ENCODE measurements at places on chromosomes 4 and X.
A peak's percentile ranks its signal among the peaks of the same experiment; 100 is the strongest.

- no peaks in the 10 kb centered on the region for H3K36me3 ChIP-seq
- no peak overlapping the region for H3K4me3 ChIP-seq
- DNase-seq, result no peak
- no peaks in the 10 kb centered on the region for H3K4me1 ChIP-seq
- H3K27me3 ChIP-seq, result no peaks in the 10 kb centered on the region
These were observed 620.2 kb upstream of the INTU start for GRCh38 chr4:127012549-127012948.

GRCh38 chr4:111127841-111128240 is 505.0 kb upstream of the PITX2 start:
- no peak for DNase-seq
- H3K36me3 ChIP-seq, result no peaks in the 10 kb centered on the region
- H3K4me1 ChIP-seq, result no peaks in the 10 kb centered on the region
- H3K27me3 ChIP-seq, result no peaks in the 10 kb centered on the region
- H3K27ac ChIP-seq, result no peak overlapping the region

- DNase-seq, result no peak
- no peaks in the 10 kb centered on the region for H3K36me3 ChIP-seq
- H3K4me1 ChIP-seq, result no peaks in the 10 kb centered on the region
These were observed 231.1 kb upstream of the CENPE start for GRCh38 chr4:103429283-103429682.

GRCh38 chrX:120672389-120672788 is 42.5 kb upstream of the C1GALT1C1 start:
- H3K4me3 ChIP-seq, result no peak overlapping the region
- DNase-seq, result no peak
- no peak overlapping the region for H3K27ac ChIP-seq
- no peaks in the 10 kb centered on the region for H3K27me3 ChIP-seq
- no peaks in the 10 kb centered on the region for H3K36me3 ChIP-seq
- no peaks in the 10 kb centered on the region for H3K4me1 ChIP-seq

DNA sequence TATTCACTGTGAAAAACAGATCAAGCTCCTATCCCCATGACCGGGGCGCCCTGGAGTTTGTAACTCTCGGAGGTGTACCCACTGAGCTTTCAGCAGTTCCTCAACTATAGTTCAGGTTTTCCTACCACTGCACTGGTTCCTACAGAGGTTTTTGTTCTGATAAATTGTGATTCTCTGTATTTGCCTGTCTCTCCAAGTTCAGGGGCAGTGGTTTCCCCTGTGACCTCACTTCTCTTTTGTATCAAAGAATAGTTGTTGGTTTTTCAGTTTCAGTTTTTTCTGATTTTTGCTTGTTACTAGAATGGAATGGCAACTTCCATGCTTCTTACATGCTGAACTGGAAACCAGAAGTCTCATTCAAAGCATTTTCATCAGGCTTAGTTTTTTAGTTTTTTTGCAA is 56.8 kb upstream of the PLS3 start:
- H3K4me1 ChIP-seq, result no peaks in the 10 kb centered on the region
- no peak overlapping the region for H3K27ac ChIP-seq
- no peaks in the 10 kb centered on the region for H3K36me3 ChIP-seq
- H3K4me3 ChIP-seq, result no peak overlapping the region
- no peak for DNase-seq

DNA sequence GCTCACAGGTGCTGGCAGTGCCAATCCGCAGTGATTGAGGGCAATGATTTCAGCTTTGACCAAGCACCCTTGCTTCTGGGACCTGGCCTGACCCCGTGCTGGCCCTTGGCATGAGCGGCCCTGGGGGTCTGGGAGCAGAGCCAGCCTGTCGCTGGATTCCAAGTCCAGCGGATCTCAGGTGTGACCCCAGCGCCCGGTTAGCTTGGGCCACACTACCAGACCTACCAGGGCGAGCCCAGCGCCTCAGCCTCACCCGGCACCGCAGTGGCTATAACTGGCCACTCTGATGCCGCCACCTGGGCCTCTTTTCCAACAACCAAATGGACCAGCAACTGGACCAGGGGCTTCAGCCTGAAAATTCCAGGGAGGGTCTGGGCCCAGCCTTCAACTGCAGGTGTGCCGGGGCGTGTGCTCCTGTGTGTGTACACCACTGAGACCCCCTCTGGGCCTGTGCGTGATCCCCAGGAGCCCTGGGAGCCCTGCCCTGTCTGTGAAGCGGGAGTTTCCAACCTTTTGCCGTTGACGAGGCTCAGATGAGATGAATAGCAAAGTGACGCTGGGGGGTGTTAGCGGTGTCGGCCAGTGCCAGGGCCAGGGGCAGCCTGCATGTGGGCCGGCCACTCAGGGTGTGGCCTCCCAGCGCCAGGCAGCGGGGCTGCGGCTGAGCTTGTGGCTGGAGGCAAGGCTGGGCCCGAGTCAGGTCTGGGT is 658 bp downstream of the SH3TC1 start:
- H3K4me1 ChIP-seq, result peaks cover 83% of the 10 kb centered on the region
- no peaks in the 10 kb centered on the region for H3K36me3 ChIP-seq
- H3K27me3 ChIP-seq, result peaks cover 4% of the 10 kb centered on the region
- no peak for DNase-seq

DNA sequence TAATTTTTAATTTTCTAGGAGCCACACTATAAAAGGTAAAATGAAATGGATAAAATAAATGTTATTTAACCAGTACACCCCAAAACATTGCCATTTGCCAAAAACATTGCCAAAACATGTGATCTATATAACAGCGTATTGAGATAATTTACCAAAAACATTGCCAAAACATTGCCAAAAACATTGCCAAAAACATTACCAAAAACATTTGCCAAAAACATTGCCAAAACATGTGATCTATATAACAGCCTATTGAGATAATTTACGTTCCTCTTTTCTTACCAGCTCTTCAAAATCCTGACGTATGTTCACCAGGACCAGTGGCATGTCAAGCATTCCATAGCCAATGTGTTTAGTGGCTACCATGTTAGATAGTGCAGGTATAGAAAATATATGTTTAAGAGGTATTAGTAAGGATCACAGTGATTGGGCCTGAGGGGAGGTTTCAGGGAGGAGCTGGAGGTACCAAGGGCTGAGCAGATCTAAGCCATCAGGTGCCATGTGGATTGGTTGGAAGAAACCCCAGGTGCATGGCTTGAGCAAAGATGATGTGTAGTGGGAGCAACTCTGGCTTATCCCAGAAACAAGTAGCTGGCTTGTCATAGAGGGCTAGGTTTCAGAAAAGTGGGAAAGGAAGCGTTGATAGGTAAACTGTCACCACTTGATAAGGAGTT is 42.6 kb downstream of the RAPGEF2 start:
- no peak overlapping the region for H3K4me3 ChIP-seq
- H3K27ac ChIP-seq, result no peak overlapping the region
- H3K4me1 ChIP-seq, result no peaks in the 10 kb centered on the region

GRCh38 chrX:38999967-39000745 is 198.9 kb downstream of the MID1IP1 start:
- H3K4me3 ChIP-seq, result no peak overlapping the region
- DNase-seq, result peak; percentile 11
- no peak overlapping the region for H3K27ac ChIP-seq
- H3K36me3 ChIP-seq, result no peaks in the 10 kb centered on the region
- H3K4me1 ChIP-seq, result no peaks in the 10 kb centered on the region

DNA sequence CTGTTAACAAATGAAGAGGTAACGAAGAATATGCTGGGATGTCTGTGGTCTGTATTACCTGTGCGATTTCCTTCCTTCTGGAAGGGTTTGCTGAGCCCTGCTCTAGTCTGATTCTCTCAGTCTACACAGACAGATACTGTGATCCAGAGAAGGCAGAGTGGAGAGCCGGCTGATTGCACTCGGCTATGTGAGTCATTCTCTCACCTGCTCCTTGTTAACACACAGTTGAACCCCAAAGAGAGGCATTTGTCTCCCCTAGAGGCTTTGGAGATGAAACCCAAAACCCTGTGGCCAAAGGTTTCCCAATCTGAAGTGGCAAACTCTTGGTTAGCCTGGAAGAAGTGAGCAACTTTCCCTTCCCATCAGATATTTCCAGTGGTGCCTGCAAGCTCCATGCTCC is 78.1 kb upstream of the GPC4 start:
- peaks cover 15% of the 10 kb centered on the region for H3K4me1 ChIP-seq
- no peak for DNase-seq
- peaks cover 11% of the 10 kb centered on the region for H3K27me3 ChIP-seq
- no peak overlapping the region for H3K27ac ChIP-seq
- H3K4me3 ChIP-seq, result no peak overlapping the region
- no peaks in the 10 kb centered on the region for H3K36me3 ChIP-seq

- no peaks in the 10 kb centered on the region for H3K4me1 ChIP-seq
- no peak overlapping the region for H3K27ac ChIP-seq
- H3K36me3 ChIP-seq, result no peaks in the 10 kb centered on the region
- no peak overlapping the region for H3K4me3 ChIP-seq
- DNase-seq, result no peak
These were observed 18.9 kb upstream of the SH3KBP1 start for GRCh38 chrX:19906293-19906692.

GRCh38 chrX:125203737-125204578 is 115.7 kb upstream of the TEX13C start:
- peak overlapping the region; percentile 89 for H3K27ac ChIP-seq
- H3K4me3 ChIP-seq, result peak overlapping the region; percentile 53
- peaks cover 40% of the 10 kb centered on the region for H3K27me3 ChIP-seq
- peak; percentile 92 for DNase-seq
- peaks cover 7% of the 10 kb centered on the region for H3K4me1 ChIP-seq

DNA sequence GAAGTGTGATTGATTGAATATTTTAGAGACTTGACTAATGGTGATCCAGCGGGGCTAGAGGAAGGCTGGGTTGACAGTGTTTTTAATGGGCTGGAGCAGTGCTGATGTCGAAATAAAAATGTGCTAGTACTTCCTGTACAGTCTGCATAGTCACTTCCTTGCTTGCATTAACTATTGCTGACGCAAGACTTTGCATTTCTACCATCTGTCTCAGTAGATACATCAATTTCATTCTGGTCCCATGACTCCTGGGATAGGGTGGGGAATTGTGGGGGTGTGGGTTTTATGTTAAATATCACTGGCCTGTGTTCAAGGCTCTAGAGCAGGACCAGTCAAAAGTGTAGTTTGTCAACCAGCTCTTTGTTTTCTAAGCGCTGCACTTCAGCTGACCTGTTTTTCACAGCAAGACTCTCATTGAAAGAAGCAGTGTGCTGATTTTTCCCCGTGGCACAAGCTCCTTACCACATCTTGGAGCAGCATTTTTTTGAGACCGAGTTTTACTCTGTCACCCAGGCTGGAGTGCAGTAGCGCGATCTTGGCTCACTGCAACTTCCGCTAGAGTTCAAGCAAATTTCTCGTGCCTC is 35.2 kb upstream of the PHEX start:
- peaks cover 3% of the 10 kb centered on the region for H3K4me1 ChIP-seq
- H3K36me3 ChIP-seq, result no peaks in the 10 kb centered on the region
- DNase-seq, result peak; percentile 52
- peaks cover 2% of the 10 kb centered on the region for H3K27me3 ChIP-seq
- H3K4me3 ChIP-seq, result no peak overlapping the region

DNA sequence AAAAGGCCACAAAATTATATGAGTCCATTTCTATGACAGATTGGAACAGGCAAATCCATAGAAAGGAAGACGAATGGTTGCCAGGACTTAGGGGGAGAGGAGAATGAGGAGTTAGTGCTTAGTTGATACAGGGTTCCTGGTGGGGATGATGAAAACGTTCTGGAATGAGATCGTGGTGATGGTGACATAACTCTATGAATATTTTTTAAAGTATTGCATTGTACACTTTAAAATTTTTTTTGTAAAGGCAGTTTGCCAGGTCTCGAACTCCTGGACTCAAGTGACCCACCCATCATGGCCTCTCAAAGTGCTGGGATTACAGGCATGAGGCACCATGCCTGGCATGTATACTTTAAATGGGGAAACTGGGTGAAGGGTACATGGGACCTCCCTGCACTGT is 9.9 kb upstream of the CCNQ start:
- H3K27me3 ChIP-seq, result peaks cover 18% of the 10 kb centered on the region
- H3K36me3 ChIP-seq, result no peaks in the 10 kb centered on the region
- no peak overlapping the region for H3K27ac ChIP-seq
- H3K4me1 ChIP-seq, result peaks cover 11% of the 10 kb centered on the region
- no peak for DNase-seq

GRCh38 chr4:101145021-101145420 is 202.3 kb downstream of the PPP3CA start:
- no peaks in the 10 kb centered on the region for H3K4me1 ChIP-seq
- no peak overlapping the region for H3K27ac ChIP-seq
- no peak overlapping the region for H3K4me3 ChIP-seq
- no peaks in the 10 kb centered on the region for H3K27me3 ChIP-seq
- H3K36me3 ChIP-seq, result no peaks in the 10 kb centered on the region

DNA sequence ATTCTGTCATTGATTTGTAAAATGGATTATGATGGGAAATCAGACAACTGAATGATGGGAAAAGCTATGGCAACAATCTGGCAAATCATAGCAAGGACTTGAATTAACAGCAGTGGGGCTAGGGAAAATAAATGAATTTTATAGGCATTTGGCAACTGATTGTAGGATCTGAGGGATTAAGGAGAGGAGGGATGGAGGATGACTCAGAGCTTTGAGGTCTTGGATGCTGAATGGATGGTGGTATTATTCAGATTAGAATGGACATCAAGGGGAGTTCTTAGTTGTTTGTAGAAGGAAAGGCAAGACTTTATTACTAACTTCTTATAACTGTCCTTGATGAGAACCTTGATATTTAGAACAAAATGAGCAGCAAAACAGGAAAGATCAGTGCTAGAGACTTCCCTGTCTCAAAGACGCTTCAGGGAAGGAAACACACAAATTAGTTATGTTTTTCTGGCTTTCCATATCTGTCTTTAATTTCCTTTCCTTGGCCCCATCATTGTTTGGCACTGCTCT is 51.4 kb upstream of the HHIP start:
- H3K4me1 ChIP-seq, result peaks cover 3% of the 10 kb centered on the region
- no peak for DNase-seq
- H3K4me3 ChIP-seq, result no peak overlapping the region
- no peak overlapping the region for H3K27ac ChIP-seq
- H3K27me3 ChIP-seq, result no peaks in the 10 kb centered on the region

Measured in muscle of leg (tissue), 16 donors.